ENCODE measurements at places on chromosomes 7 and 10.

DNA sequence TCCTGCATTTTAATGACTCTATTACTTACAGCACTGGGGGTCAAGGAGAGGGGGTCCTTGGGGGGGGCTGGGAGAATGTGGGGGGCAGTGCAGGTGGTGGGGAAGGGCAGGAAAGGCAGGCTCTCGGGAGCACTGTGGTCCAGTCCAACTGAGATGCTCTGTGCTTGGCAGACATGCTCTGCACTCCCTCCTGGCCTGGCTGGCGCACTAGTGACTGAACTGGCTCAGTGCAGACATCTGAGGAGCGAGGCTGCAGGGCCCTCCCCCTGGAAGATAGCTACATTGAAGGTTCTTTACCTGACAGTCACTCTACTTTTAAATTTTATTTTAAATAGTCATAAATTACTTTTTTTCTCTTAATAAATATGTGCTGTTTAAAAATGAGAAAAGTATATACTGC is 105.7 kb downstream of the NEURL1 start:
- no peak for DNase-seq

DNA sequence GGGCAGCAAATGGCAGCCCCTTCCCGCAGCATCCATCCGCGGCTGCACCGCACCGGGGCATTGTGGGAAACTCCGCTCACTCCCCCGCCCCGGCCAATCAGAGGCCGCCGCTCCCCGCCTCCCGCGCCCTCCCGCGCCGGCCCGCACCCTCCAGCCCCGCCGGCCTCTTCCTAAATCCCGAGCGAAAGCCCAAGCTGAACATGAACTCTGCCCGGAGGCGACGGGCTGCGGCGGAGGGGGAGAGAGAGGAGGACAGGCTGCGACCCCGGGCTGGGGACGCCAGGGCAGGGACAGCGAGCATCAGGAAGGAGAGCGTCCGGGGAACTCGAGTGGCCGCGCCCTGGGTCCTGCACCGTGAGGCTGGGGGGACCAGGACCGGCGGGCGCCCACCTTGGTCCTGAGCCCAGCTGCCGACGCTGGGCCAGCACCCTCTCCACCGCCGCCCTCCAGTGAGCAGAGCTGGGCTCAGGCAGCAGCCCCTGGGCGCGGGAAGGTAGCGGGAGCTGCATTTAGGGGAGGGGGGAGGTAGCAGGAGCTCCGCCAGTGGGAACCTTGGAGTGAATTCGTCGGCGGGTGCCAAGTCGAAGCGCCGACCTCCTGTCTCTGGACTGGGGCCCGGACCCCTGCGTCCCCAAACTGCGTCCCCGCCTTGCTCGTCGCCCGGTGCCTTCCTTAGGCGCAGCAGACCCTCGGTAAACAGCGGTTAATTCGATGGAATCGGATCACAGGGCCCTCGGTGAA is at the start of gene DGKI:
TSS of gene DGKI (minus strand) at position 148 of the 741 bp plus-strand sequence.
- DNase-seq, result peak; percentile 36

- no peak for DNase-seq
Measured at GRCh38 chr10:2993636-2994035, 73.7 kb upstream of the PFKP start.

- DNase-seq, result peak; percentile 49
Measured at GRCh38 chr10:4384245-4384644, 441.8 kb upstream of the AKR1E2 start.

DNA sequence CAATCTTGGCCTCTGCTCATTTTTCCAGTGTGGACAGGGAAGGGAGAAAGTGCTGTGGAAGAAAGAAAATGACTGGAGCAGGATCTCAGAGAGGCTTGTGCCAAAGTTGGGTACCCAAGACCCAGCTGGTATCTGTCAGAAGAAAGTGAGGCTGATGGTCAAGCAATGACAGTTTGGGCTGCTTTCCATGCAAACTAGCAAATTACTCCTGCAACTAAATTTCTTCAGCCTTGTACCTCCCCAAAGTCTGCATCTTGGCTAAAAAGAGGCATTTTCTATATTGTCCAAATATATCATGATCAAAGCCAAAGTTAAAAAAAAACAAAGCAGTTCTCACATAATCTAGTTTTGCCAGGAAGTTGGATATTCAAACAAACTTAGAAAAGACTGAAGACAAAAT is 208.5 kb upstream of the FRMD4A start:
- no peak for DNase-seq
